Stimulated activated CD4-positive, alpha-beta T cell treated with anti-CD3 and anti-CD28 coated beads, TNF-alpha, amount 100 ng/mL, for 1 hour (primary cell): ENCODE measurements at places on chromosomes 2 and 18.

DNA sequence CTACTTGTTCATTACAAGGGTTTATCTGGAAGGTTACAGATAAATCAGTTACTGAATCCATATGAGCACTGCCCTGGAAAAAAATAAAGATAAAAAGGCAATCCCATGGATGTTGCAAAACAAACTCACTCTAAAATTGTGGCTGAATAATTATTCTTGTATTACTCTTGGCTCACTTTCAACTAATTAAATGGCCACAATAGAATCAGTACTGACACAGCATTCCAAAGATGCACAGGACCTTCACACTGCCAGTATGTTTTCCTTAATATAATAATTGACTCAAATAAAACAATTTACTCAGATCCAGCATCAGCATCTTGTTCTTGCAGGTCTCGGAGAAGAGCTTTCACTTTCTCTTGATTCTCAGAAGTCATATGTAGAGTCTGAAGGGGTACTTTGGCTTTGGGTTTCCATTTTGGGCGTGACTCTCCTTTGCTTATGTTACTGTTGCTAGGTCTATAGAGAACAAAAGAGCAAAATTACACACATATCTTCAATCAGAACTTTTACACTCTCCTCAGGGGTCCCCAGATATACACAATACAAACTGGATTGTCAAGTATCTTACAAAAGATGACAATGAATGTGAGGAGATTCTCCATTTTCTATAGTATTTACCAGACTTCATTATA, 12.6 kb downstream of the DHX57 start:
- no peak for DNase-seq

DNA sequence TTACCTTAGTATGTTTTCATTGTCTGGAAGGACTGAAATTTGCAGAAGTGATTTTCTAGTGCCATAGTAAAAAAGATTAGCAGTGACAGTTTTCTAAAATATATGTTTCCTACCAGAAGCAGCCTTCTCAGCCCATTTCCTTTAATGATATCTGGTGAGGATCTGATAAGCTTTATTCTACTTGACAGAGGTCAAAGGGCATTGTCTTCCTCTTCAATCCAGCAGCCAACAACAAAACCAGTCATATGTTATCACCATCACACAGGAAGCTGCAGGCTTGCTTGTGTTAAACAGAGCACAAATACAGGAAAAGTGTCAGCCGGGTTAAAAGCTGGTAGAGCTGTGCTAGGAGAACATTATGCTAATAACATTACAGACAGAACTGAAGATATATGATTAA, 35.6 kb upstream of the ZSWIM2 start:
- DNase-seq: no peak

GRCh38 chr2:9618410-9618809, 12.4 kb downstream of the YWHAQ start:
- DNase-seq: no peak

DNA sequence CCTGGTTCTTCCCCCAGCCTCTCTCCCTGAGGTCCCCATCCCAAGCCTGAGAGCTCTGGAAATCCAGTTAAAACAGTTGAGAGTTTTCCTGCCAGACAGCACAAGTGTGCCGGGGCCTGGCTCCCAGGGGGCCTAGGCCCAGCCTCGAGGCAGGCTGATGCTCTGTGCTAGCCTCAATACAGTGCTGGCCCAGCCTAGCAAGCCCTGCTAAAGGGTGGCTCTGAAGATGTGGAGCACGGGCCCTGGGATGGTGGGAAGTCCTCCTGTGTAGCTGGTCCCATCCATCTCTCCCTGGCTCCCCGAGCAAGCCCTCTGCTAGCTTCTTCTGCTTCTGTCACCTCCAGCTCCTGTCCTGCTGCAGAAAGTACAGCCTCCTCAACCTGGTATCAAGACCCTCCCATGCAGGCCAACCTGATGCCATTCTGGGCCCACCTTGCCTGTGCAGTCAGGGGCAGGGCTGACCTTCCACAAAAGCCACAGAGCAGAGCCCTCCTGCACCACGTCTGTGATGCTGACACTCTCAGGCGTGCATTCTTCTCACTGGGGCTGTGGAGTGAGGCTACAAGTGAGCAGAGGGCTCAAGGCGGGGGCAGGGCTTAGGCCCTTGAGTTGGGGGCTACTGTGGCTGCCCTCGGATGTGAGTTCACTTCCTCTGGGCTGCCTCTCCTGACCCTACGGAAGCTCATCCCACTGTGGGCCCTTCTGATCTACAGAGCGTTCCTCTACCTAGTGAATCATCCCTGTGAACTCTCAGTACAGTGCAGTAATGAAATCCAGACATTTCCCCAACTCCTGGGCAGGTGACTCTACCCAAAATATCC, 60.1 kb upstream of the LAPTM4A start:
- DNase-seq: no peak
